ENCODE measurements at places on chromosomes 1 and 21.
A peak's percentile ranks its signal among the peaks of the same experiment; 100 is the strongest.

- no peak for DNase-seq
These were observed 507.6 kb downstream of the NEGR1 start for GRCh38 chr1:71774705-71775104.

DNA sequence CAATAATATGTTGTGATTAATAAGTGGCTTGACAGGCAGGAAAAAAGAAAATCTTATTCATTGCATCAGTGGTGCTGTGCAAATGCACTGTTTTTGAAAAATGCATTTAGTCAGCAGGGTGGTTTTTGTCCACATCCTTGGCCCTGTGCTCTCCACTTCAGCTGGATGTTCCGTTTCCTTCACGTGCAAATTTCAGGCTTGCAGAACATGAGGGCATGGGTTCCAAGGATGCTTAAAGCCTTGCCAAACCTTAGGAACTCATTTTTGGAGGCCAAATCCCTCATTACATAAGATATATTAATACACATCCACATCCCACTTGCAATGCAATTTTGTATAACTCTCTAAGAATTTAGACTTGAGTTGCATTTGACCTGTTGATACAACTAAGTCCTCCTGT is 410.1 kb downstream of the PRDM2 start:
- no peak for DNase-seq

- no peak for DNase-seq
These were observed 61.3 kb downstream of the TRABD2B start for GRCh38 chr1:47935856-47936255.

DNA sequence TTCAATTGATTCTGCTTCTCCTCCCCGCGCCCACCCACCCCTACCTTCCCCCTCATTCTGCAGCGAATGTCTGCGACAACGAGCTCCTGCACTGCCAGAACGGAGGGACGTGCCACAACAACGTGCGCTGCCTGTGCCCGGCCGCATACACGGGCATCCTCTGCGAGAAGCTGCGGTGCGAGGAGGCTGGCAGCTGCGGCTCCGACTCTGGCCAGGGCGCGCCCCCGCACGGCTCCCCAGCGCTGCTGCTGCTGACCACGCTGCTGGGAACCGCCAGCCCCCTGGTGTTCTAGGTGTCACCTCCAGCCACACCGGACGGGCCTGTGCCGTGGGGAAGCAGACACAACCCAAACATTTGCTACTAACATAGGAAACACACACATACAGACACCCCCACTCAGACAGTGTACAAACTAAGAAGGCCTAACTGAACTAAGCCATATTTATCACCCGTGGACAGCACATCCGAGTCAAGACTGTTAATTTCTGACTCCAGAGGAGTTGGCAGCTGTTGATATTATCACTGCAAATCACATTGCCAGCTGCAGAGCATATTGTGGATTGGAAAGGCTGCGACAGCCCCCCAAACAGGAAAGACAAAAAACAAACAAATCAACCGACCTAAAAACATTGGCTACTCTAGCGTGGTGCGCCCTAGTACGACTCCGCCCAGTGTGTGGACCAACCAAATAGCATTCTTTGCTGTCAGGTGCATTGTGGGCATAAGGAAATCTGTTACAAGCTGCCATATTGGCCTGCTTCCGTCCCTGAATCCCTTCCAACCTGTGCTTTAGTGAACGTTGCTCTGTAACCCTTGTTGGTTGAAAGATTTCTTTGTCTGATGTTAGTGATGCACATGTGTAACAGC is 339.9 kb downstream of the NTNG1 start:
- no peak for DNase-seq

DNA sequence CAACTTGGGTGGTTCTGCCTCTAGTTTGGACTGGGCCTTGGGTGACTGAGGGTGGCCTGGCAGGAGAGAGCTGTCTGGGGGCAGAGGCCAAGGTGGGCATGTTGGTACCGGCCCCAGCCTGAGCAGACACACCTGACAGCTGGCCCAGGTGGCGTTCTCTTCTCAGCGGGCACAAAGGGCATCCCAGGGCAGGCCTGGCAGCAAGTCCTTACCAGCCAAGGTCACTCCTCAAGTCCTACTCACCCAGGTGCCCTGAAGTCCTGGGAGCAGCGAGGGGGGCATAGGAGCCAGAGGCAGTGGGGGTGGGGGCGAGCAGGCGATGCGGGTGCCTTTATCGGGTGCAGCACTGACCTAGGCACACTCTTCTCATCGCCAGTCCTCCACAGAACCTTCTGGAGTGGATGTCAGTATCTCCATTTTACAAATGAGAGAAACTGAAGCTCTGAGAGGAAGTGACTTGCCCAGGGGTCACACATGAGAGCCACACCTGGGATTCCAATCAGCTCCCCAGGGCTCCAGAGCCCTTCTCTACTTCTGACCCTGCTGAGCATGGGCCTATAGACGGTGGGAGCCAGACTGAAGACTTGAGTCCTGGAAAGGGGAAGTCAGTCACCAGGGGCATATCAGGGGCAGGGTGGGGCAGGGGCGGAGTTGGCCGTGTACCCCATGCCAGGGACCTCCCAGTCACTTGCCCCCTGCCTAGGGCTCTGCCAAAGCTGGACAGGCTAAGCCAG is 587 bp upstream of the SLC25A34 start:
- no peak for DNase-seq

DNA sequence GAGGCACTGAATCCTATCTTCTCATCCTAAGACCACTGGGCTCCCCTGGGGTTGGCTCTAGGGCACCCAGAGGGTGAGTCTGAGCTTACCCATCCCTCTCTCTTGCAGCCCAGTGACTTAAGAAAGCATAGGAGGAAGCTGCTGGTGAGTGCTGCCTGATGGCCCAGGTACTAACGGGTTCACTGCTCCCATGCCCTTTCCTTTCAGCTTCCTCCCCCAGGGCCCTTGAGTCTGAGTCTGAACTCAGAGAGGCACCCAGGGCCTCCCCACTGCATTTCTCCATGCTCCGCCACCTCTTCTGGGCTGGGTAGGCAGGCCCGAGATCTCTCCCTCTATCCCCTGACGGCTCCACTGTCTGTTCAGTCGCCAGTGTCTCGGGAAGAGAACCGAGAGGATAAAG is 29.7 kb downstream of the PPFIA4 start:
- no peak for DNase-seq

DNA sequence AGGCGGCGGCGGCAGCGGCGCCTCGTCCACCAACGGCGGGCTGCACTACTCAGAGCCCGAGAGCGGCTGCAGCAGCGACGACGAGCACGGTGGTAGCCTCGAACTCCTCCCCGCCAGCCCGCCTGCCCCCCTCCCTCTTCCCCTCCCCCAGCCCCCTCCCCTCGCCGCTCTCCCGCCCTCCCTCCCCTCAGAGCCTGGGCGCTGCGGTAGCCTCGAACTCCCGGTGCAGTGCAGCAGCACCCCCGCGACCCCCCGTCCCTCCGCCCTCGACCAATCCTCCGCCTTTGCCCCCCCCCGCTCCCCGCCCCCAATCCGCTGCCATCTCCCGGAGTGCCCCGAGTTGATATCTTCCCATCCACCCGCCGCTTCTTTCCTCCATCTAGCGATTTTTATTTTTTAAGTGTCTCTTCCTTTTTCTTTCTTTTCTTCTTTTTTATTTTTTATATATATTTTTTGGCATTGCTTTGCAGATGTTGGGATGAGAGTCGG is 516 bp downstream of the RCOR3 start:
- peak; percentile 30 for DNase-seq

DNA sequence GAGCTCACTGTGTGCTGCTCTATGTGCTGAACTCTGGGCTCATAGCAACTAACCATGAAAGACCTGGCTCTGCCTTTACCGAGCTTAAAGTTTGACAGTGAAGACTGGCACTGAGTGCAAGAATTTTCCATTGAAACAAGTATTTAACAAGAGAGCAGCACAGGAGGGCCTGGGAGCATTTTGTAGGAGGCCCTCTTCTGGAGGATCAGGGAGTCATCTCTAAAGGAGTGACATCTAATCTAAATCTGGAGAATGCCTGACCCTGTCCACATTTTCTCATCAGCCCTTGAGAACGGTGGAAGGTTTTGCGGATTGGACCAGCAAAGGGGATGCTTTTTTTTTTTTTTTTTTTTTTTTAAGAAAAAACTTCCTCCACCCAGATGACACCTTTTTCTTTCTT is 150.8 kb downstream of the ROR1 start:
- no peak for DNase-seq

DNA sequence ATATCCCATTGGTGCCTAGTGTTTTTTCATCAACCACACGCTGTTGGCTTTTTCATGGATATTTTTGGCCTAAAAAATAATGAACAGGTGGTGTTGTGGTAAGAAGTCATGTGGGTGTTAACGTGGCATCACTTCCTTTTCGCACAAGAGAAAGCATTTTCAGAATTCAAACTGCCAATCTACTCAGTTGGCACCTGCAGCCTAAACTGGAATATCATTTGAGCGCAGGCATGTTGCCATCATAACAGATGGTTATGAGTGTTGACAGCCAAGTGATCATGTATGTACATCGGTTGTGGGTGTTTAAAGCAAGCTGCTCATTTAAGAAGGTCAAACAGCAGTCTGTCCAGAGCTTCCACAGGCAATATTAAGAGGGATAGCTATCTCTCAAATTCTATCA is 1963.0 kb downstream of the NCAM2 start:
- DNase-seq, result no peak

DNA sequence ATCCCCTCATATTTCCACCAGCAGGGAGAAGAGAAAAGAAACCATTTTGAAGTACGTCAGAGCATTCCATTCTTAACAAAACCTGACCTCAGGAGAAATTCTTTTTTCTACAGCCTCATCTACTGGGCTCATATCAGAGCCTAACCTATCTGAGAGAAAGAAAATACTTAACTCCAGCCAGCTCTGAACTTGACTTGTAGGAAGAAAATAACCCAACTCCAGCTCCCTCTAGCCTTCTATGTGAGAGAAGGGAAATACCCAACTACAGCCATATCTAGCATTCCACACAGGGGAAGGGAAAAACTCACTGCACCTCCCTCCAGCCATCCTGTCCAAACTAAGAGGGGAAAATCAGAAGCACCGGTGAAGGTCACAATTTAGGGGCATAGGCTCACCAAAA is 57.7 kb downstream of the SPATA6 start:
- DNase-seq, result no peak

DNA sequence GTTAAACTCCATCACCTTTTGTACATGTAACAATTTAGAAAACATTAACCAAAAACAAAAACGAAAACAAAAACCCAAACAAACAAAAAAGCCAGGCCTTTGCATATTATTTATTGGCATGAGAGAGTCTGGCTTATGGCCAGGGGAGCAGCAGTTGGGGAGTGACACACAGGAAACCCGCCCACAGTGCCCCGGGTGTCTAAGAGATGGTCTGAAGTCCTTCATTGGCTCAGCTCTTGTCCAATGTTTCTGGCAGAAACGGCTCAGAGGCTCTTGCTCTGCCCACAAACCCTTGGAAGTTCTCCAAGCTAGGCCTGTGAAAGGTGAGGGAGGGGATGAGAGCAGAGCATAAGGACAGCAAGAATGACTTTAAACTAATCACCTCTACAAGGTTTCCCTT is 131.5 kb downstream of the CNIH3 start:
- DNase-seq, result no peak

DNA sequence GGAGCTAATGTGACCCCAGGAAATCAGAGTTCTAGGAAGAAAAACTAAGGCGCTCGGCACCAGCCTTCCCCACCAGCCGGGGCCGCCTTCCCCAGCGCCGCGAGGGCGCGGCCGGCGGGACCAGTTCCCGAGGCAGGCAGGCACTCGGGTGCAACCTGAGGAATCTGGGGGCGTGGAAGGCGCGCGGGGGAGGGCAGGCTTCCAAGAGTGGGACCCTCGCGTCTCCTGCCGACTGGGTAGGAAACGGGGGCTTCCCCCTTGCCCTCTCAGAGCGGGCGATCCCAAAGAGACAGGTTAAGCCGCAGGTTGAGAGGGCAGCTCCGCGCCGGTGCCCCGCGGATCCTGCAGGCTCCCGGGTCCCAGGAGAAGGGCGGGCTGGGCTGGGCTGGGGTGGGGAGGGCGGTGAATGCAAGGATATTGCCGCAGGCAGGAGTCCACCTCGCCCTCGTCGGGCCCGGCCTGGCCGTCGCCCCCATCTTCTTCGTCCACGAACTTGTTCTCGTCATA is 431 bp downstream of the ARPC5 start:
- no peak for DNase-seq

GRCh38 chr1:88284066-88284465 is 400.0 kb upstream of the PKN2 start:
- DNase-seq, result no peak

DNA sequence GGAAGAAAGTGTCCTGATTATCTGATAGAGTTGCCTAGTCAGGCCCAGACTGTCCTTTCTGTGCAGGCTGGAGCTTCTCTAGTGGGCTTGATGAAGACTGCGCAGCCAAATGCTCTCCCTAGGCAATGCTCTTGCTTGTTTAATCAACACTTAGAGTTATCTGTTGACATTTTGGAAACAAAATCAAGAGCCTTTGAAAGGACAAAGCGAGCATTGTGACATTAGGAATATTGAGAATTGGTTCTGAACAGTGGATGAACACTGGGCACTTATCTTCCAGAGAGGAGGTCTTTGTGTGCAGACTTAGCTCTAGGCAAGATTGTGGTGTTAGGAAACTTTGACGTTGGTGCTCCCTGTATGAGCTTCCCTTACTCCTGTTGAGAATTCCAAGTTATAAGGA is 94.5 kb downstream of the DNTTIP2 start:
- no peak for DNase-seq

DNA sequence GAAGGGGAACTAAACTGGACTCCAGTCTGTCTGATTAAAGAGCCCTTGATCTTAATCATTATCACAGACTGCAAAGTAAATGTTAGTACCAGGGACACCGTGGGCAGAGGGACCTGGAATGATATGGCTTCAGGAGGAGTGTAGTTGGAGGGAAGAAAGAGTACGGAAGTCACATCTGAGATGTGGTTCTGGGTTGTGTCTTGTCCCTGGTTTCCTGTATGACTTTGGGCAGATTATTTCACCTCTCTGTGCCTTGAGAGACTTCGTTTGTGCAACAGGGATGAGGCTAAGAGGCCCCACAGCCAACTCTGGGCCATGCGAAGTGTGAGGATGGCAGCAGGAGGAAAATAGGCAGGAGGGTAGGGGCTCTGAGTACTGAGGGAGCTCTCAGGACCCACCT is 76.1 kb upstream of the SLC2A1 start:
- no peak for DNase-seq

DNA sequence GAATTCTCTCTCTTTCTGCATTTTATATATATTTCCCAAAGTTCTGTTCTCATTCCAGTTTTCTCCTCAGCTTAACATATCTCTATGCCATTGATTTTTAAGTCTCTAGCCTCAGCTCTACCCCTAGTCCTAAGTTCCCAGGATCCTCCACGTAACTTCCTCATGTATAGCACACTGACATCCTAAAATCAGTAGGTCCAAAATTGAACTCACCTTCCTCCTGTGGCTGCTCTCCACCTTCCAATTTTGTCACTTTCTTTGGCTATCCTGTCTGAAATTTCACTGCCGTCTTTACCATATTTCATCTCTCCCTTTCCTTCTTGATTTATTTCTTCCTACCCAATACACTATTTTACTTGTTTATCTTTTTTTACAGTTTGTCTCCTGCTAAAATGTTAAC is 1.5 kb downstream of the SLAMF6 start:
- no peak for DNase-seq

GRCh38 chr1:219401724-219402625 is 210.9 kb downstream of the ZC3H11B start:
- DNase-seq, result no peak

DNA sequence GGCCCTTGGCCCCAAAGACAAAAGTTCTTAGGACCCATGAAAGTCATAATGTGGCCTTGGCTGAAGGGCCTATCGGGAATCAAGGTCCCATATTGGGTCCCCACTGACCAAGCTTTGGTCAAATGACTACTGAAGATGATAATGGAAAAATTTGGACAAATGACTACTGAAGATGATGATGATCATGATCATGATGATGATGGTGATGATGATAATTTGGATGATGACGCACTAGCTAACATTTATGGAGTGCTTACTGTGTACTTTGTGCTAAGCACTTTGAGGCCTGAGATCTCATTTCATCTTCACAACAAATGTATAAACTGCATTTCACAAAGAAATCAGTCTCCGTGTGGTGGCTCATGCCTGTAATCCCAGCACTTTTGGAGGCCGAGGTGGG is 39.4 kb downstream of the EIF2D start:
- DNase-seq, result no peak
